Right renal pelvis (tissue), 4 donors: ENCODE measurements at places on chromosomes 11 and 22. TPM values are rescaled to one million over a fixed set of nuclear protein-coding genes. Genes with fewer than 3 reads are reported as not detected.

The ASCL2 gene
- polyA plus RNA-seq: 3.7 TPM

The HBG2 gene
- polyA plus RNA-seq: 2,998 TPM

DNA sequence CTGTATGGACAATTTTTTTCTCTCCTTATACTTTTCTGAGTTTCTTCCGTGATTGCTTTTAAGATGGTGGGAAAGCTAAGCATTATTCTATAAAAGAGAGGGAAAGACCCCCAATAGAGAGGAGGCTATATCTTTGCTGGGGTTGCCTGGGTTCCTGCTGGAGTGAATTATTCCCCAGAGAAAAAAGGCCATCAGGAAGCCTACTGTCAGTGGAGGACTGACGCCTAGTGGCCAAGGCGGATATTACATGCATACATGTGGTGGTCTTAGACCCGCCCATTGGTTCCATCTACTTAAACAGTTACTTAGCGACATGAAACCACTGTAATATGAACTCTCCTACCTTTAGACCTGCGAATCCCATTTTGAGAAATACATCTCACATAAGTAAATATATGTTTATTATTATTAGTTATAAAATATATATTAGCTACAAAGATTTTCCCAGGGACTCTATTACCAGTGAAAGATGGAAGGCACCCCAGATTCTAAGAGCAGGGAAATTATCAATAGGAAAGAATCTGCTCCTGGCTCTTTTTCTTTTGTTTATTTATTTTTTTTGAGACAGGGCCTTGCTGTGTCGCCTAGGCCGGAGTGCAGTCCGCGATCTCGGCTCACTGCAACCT is 15.7 kb upstream of the PGA3 start:
- peak; percentile 90 for DNase-seq

- DNase-seq: no peak
Observed at GRCh38 chr11:1832211-1832919, 2.4 kb upstream of the SYT8 start.

GRCh38 chr11:134562941-134563471 is 151.0 kb upstream of the B3GAT1 start:
- DNase-seq: no peak

DNA sequence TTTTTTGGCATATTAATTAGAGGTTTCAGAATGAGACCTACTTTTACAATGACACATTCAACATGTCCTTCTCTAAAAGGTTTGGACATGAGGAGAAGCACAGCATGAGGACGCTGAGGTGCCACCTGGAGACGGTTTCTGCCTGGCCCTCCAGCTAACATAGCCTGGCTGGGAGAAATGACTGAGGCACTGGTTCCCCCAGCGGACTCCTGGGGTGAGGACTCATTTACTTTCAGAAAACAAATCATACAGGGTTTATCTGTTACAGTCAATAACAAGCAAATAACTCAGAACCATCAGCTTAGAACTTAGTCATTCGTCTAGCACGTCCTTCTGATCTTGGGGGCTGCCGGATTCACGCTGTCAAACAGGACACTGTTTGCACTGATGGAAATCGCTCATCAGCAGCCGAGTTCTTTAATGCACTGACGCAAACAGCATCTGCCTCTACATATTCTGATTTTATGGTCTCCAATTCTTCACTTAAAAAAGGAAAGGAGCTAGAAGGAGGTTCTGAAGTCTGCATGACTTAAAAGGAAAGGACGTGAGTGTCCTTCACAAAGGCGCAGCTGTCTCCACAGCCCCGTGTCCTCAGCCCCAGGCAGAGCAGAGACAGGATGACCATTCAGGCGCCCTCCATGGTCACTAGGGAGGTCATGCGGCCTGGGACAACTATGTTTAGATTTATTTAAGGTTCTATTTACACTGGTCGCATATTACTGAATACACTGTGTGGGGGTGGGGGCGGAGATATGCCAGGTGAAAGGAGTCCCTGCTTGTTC is 44.2 kb downstream of the CERK start:
- DNase-seq: no peak

DNA sequence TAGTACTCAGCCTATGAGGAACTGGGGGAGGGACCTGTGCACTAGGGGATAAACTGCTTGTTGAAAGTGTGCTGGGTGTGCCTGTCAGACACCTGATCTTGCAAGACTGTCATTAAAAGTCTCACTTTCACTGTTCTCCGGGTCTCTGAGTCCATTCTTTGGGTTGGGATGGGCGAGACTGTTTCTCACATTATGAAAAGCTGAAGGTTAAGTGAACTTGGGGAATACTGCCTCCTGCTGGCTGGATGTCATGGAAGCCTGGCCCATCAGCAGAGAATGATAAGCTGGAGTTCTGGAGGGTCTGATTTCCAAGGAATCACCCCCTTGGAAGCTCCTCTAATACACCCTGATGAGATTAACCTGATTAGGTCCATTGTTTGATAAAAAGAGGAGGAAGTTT is 9.0 kb upstream of the VPREB1 start:
- peak; percentile 25 for DNase-seq

GRCh38 chr11:2881076-2881980 is 4.2 kb downstream of the CDKN1C start:
- DNase-seq: no peak

- no peak for DNase-seq
Observed at GRCh38 chr22:31906086-31906485, 38.2 kb upstream of the YWHAH start.

DNA sequence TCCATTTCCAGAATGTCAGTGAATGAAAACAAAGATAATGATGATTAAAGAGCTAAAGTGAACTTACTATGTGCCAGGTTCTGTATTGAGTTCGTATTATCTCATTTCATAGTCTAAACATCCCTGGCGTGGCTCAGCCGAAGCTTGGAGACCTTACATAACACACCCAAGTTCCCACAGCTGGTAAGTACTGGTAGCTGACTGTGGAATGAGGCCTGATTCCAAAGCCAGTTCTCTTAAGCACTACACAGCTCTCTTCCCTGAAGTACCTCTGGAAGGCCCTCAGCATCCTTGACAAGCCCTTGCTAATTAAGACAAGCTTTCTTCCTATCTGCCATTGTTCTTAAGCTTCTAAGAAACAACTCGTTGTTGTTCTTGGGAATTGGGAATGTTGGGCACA is 28.6 kb upstream of the NCAM1 start:
- DNase-seq: no peak

DNA sequence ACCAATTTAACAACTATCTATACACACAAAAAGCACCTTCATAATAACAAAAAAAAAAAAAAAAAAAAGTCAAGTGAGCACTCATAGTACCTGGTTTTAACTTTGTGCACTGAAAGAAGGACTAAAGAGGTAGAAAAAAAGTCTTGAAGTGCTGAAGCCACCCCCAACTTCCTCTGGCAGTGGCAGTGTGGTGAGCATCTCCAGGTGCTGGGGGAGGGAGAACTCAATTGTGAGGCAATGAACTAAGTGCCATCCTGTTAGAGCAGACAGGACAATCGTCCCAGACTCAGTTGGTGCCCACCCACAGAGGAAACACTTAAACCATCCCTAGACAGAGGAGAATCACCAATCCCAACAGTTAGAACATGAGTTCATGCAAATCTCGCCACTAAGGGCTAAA is 22.7 kb upstream of the OR52M1 start:
- no peak for DNase-seq

- no peak for DNase-seq
Observed at GRCh38 chr11:12807621-12808020, 133.4 kb downstream of the TEAD1 start.

DNA sequence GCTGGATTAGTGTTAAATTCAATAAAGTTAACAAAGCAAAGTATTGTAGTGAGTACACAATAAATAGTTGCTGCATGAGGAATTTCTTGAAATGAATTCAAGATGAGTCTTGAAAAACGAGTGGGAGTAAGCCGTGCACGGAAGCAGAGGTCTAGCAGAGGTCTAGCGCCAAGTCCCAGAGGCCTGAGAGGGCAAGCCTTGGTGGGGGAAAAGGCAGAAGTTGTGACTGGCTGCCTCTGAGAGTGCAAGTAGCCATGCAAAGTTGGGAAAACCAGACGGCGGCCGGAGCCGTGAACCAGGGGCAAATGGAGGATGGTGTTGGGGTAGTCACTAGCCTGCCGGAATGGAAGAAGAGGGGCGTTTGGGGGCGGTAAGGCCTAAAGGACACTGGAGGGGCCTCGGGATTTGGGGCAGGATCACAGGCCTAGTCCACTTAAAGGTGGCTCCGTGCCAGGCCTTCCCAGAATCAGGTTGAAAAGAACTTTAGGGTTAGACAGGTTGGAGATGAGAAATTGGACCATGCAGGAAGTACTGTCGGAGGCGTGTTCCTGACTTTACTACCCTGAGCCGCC is 379 bp upstream of the SLC3A2 start:
- DNase-seq: peak; percentile 28

DNA sequence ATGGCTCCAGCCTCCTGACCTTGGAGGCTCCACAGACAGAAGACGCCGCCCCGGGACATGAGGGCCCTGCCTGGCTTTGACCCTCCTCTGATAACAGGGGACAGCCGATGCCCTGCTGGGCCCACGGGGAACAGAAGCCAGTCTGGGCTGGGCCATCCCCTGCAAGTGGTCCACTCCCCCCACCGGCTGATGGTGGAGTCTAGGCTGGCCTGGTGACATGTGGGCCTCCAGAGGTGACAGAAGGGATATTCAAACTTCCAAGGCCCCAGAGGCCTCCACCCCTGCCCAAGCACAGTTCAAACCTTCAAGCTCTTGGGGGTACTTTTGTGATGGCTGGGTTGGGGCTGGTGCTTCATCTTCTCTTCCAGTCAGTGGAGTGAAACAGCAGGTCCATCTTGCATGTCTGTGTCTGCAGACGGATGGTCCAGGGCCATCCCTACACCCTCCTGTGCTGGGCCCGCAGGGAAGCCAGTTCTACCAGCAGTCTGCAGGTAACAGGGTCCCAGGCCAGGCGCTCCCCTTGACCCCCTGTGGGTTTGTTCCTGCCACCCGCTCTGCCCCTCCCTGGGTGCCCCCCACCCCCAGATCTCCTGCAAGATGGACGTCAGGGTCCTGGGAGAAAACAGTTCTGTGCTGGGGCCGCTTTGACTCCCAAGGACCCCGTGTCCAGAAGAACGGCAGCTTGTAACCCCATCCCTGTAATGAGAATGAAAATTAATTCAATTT is 929.9 kb downstream of the BRD1 start:
- DNase-seq: no peak

The MYO7A gene
- polyA plus RNA-seq: 3.3 TPM

DNA sequence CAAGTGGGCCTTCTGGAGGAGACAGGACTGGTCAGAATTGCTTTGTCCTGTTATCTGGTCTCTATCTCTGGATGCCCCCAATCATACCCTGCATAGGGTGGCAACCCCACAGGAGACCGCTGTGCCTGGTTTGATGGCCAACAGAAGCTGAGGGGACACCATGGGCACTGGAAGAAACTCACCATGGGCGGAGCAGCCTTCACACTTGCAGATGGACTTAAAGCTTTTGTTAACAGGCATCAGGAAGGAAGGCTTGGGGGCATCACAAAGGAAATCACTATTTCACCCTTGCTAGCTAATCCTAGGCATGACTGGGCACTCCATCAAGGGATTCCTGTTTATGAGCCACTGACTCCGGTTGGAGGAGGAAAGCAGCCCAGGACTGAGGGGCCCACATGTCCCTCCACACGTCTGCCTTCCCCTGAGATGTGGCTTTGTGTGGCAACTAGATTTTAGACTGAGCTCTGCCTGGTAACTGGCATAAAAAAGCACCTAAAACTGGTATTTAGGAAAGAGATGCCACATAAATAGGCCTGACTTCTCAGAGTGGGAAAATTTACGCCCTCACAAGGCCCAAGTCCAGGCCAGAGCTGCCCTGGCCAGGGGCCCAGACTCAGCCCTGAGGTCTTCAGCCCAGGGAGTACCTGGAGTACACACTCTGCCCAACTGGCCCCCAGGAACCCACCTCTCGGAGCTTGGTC is 57.0 kb upstream of the LYVE1 start:
- no peak for DNase-seq

DNA sequence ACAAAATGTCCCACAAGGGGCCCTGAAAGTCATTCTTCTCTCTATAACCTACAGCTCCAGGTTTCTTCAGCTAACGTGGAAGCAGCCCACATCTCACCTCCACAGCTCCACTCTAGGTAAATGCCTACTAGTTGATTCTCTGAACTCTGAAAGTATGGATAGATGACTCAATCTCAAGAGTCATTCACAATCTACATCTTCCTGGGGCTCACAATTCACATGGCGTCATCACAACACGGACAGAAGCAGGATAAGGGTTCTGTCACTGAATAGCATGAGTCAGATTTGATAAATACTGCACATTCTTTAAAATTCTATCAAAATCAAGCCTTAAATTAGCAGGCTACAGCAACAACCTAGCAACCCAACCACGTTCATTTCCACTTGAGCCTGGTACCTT is 96.3 kb downstream of the PLEKHA7 start:
- DNase-seq: no peak

The APOL5 gene
- polyA plus RNA-seq: not detected

DNA sequence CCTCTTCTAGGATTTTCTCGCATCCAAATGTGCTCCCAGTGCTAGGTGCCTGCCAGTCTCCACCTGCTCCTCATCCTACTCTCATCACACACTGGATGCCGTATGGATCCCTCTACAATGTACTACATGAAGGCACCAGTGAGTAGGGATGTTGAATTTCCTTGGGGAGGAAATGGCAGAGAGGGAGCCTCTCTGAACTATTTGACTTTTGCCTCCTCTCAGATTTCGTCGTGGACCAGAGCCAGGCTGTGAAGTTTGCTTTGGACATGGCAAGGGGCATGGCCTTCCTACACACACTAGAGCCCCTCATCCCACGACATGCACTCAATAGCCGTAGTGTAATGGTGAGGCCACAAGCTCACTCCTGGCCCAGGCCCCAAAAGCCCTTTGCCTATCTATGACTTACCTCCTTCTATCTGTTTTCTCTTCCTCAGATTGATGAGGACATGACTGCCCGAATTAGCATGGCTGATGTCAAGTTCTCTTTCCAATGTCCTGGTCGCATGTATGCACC is 2.5 kb downstream of the TAF10 start:
- no peak for DNase-seq

DNA sequence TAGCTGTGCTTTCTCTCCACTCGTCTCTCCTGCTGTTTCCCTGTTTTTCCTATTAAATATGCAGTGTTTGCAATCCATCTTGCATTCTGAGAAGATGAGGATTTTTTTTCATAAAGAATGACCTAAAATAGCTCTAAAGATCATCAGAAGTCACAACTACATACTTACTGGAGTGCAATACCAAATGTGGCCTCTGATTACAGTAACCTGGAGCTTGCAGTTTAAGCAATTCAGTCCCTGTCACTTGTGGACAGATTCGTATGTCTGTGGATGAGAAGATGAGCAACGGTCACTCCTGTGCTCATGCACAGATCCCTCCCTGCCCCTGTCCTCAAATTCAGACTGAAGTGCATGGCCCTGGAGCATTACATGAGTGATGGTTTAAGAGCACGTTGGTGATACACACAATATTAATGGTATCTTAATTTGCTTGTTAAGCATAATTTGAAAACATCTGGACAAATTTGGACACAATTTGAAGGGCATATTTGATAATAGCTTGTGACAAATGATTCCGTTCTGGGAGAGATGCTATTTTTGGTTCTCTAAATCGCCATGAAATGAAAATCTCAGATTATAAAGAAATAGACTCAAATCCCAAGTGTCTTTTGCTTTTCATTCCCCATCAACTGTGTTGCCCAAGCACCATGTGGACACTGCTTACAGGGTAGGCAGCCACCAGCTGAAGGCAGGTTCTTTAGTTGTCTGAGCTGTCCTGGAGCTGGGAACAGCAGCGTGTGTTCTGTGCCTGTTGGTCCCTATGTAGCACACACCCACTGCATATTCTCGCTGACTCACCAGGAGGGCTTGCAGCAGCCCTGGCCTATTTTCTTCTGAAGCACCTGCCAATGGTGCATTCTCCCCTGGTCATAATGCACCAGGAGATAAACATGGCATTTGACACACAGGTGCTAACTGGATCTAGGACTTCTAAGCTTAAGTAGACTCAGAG is 32.6 kb upstream of the PRAME start:
- no peak for DNase-seq
